ENCODE measurements at places on chromosomes 3 and 15.

DNA sequence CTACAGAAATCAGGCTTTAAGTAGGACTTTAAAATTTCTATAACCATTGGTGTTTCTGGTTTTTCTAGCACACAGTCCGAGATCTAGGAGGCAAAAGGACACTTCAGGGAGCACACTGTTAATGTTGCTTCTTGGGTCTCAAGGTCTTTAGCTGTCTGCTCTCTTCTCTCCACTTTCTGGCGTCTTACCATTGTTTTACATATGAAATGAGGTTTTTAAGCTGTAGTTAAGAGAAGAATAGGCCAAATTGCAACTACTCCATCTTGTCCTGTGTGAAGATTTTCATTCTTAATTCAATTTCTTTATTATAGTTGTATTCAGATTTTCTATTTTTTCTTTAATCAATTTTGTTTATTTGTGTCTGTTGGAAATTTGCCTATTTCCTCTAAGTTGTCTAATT is 151.4 kb downstream of the WNT7A start:
- no peak for DNase-seq
- H3K27ac ChIP-seq = no peak overlapping the region
- peaks cover 31% of the 10 kb centered on the region for H3K27me3 ChIP-seq
- no peak overlapping the region for H3K4me3 ChIP-seq
- no peaks in the 10 kb centered on the region for H3K4me1 ChIP-seq

- H3K4me3 ChIP-seq = no peak overlapping the region
- H3K4me1 ChIP-seq = peaks cover 3% of the 10 kb centered on the region
- no peak overlapping the region for H3K27ac ChIP-seq
- no peaks in the 10 kb centered on the region for H3K36me3 ChIP-seq
These were observed 16.5 kb downstream of the DUSP7 start for GRCh38 chr3:52039846-52040245.

- H3K4me1 ChIP-seq = peaks cover 10% of the 10 kb centered on the region
- no peak for DNase-seq
- H3K27ac ChIP-seq = no peak overlapping the region
- no peaks in the 10 kb centered on the region for H3K27me3 ChIP-seq
- no peaks in the 10 kb centered on the region for H3K36me3 ChIP-seq
These were observed 18.6 kb upstream of the TRPC1 start for GRCh38 chr3:142705198-142705597.

GRCh38 chr15:66786222-66786621 is 84.2 kb downstream of the SMAD6 start:
- no peak overlapping the region for H3K4me3 ChIP-seq
- H3K27ac ChIP-seq = no peak overlapping the region
- DNase-seq = no peak
- H3K4me1 ChIP-seq = no peaks in the 10 kb centered on the region
- H3K36me3 ChIP-seq = no peaks in the 10 kb centered on the region

Data from activated naive CD4-positive, alpha-beta T cell treated with anti-CD3 and anti-CD28 coated beads, Interleukin-2, amount 10 ng/mL, durations not matched to agents 7 days and 5 days (primary cell).